ENCODE measurements at places on chromosomes 2 and 18.
A peak's percentile ranks its signal among the peaks of the same experiment; 100 is the strongest.

DNA sequence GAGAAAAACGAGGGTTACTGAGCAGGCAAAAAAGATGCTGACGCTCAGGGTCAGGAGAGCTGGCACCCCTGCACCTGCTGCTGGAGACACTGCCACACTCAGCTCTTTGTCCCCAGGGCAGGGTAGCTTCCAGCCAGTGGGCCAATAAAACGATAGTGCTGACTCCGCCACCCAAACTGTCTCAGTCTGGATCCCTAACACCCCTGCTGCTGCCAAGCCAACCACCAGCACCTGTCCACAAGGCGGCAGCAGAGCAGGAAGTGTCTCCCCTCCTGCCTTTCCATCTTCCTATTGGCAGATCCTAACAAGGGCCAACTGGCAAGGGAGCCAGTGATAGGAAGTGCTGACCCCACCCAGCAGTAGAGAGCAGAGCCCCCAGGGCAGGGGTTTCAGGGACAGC lies 531.5 kb upstream of the SALL3 start:
- DNase-seq = no peak

GRCh38 chr2:1854729-1855547 lies 110.6 kb upstream of the PXDN start:
- DNase-seq = no peak

GRCh38 chr18:9707381-9708056 lies 582 bp upstream of the RAB31 start:
- no peak for DNase-seq

- peak; percentile 13 for DNase-seq
Observed at GRCh38 chr2:132668189-132668823, 1.7 kb downstream of the LYPD1 start.

GRCh38 chr2:88658326-88658725 lies 31.1 kb upstream of the EIF2AK3 start:
- DNase-seq = no peak

- no peak for DNase-seq
Observed at GRCh38 chr2:22817197-22817596, 567.8 kb upstream of the KLHL29 start.

DNA sequence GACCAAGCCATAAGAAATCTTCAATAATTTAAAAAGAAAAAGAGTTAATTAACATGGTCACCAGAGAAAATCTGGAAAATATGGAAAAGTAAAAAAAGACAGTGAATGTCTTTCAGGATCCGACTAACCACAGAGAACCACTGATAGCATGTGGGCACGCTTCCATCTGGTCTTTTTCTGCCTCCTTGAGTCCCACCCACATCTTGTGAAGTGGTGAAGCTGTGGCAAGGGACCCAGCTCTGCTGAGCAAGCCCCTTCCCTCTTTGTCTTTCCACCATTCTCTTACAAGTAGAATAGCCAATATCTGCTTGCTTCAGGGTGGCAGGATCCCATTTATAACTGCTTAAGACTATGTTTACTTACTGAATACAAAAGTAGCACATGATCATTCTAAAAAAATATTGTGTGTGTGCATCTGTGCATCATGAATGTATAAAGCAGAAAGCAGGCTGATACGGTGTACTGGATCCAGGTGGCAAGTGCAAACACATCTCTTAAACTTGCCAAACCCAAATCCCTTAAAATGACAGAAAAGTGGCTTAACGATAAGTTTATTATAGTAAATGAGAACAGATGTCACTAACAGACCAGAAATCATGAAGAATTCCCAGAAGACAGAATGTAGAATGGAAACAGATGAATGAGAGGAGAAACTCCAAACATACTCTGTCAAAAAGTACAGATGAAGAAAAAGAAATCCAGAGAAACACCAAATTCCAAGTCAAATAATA lies 52.3 kb downstream of the FOXI3 start:
- no peak for DNase-seq

DNA sequence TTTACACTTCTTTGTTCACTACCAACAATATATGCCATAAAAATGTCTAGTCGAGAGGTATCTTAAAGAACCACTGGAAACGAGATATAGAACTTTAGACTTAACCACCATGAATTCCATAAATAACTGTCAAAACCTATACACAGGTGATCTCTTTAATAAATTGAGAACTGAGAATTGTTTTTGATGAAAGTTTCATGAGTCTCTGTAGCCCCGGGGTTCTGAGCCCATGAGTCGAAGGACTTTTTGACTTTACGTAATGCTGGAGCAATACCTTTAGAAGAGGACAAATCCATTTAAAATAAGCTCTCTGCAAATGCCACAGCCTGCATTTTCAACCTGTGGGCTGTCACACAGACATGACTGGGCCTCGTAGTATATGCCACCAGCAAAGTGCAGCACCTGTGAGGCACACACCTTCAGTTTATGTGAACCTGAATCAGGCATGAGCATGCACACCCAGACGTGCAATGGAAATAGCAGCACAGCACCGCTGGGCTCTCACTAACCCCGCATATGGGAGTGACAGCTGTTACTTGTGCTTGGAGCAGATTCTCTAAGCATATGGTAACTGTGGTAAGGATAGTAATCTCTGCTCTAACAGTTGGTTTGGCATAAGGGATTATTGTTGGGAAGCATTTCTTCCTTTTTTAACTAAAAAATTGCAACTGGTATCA lies 383.2 kb downstream of the SOCS6 start:
- DNase-seq = no peak

GRCh38 chr2:100773538-100773937 lies 46.4 kb upstream of the NPAS2 start:
- DNase-seq = no peak

DNA sequence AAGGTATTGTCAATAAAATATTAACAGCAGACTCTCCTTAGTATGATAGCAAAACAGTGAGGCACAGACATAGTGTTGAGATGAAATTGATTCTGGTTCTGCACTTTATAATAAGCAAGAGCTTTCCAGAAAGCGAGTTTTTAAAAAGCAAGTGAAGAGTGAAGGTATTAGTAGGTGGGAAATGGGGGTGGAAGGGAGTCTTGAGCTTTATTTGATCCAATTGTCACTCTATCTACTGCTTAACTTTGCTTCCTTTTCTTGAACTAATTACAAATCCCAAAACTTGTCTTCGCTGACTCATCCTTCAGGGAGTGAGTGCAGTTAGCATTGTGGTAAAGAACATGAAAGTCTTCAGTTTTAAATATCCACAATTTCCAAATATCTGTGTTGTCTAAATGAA lies 120.6 kb upstream of the BOD1L2 start:
- no peak for DNase-seq

DNA sequence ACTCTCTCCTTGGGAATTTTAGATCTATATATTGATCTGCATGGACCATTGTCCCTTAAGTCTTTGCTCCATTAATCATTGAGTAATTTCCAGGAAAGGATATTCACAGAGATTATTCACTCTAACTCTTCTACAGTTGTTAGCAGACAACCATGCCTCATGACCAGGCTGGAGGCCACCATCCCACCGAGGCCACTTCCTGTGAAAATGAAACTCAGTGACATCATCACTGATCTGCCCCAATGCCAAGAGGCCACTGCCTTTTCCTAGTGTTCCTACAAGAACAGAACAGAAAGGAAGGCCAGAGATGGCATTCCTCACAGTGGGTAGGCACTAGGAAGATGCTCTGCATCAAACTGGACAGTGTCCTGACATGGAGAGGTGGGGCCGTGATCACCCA lies 161.3 kb downstream of the DTNA start:
- DNase-seq = no peak

DNA sequence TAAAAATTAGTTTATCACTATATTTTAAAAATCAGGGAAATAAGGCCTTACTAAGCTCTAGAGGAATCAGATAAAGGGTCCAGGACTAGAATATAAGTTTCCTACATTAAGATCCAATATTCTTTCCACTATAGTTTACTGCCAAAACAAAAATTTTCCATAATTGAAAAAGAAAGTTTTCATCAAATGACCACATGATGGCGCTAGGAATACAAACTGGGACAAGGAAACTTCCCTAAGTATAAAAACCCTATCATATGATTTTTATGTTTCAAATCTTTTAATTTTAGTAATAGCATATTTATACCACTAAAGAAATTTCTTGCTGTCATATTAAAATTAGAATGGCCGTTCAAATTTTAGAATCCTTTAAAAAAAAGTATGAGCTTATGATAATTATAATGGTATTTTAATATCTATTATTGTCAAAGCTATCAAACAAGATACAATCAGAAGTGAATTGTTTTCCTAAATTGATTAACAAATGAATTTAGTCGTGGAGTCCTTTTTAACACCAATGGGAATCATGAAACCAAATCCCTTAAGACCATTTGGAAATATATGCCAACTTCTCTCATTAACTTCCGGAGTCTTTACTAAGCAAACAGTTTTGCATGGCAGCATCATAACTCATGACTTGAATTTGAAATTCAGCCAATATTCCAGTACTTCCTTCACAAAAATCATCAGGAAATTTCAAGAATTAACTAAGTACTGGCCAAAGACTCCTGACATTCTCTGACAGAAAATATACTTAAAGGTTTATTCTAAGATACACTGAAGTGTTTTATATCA lies 70.3 kb downstream of the SCN1A start:
- peak; percentile 1 for DNase-seq

DNA sequence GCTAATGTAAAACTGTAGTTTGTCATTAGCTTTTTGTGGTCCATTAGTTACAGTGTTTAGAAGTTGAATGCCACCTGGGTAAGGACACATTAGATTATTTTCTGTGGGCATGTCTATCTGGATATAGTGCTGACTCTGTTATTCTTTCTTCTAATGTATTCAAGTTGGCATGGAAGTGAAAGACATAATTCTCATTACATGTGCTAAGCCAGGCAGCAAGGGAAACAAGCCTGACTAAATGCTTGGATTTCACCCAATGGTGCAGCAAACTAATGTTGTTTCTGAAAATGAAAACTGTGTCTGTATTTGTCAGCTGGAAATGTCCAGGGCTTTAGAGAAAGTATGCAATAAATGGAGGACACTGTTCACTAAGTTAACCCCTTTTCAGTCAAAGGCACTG lies 100.7 kb downstream of the NUP35 start:
- DNase-seq = no peak

DNA sequence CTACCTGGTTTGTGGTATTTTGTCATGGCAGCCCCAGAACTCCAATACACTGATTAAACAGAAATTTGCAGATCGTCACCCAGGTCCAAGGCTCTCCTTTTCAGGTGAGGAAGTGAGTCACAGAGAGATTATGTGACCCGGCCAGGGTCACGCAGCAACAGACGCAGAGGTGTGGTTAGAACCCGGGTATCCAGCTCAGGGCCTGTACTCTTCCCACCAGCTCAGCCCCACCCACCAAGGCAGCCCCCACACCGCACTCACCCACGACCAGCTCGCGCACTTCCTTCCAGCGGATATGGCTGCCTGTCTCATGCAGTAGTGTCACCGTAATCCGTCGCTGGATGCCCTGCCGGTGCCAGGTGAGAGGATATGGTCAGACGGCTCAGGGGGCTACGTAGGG lies 48.1 kb downstream of the AQP12A start:
- DNase-seq = no peak

GRCh38 chr2:10995366-10995970 lies 83.7 kb downstream of the KCNF1 start:
- no peak for DNase-seq

GRCh38 chr2:126657636-126658318 lies 1.8 kb downstream of the GYPC start:
- no peak for DNase-seq

- no peak for DNase-seq
Observed at GRCh38 chr18:70041459-70042050, 93.9 kb upstream of the CD226 start.

All from NCI-H2029 (cell line).